ENCODE measurements at places on chromosomes 13 and 19.

DNA sequence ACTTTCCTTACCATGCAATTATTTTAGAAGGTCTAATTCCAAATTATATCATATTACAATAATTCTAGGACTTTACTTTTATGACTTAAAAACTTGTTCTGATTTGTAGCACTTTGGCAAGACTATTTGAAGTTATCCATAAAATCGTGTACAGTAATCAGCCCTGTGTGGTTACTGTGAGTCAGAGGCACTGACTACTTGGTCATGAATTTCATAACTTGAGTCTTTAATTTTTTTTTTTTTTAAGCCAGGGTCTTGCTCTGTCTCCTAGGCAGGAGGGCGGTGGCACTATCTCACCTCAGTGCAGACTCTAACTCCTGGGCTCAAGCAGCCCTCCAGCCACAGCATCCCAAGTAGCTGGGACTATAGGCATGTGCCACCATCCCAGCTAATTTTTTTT, 1319.2 kb upstream of the SLC10A2 start:
- no peak for DNase-seq

GRCh38 chr13:35835989-35836388, 295.2 kb downstream of the DCLK1 start:
- DNase-seq = no peak

GRCh38 chr13:43383498-43384165, 360.2 kb downstream of the DNAJC15 start:
- no peak for DNase-seq

GRCh38 chr13:40519637-40520036, 146.8 kb downstream of the FOXO1 start:
- no peak for DNase-seq

- no peak for DNase-seq
These were observed 12.0 kb upstream of the CRTC1 start for GRCh38 chr19:18671303-18672043.
